AG20443 (cell line): ENCODE measurements at places on chromosomes 6 and 20.

DNA sequence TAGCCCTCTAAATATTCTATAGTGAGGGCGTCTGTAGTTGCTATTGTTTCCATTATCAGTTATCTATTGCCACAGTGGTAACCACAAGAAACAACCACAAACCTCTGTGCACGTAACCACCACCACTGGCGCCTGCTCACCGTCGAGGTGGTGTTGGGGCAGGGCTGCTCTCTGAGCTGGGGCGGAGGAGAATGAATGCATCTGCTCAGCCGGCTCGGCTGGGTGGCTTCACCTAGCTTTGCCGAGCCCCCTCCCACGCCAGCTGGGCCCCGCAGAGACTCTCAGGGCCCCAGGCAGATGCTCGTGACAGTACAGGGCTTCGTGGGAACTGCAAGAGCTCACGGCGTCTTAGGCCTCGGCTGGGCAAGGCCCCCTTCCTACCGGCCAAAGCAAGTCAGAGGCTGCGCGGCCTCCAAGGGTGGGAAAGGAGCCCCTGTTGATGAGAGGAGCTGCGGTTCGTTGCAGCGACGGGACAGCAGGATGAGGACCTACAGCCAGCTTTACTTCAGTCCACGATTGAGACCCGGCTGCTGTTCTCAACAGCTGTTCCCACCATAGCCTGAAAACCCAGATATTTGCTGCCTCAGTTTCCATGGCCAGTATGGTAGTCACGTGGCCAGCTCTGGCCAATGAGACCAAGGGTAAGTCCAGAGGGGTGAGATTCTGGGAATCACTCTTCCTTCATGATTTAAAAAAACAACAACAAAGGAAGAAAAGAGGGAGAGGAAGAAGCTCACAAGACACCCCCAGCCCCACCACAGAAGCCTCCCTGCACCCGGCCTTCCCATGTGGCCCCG lies 120.2 kb upstream of the AFDN start:
- DNase-seq, result no peak

GRCh38 chr6:24460966-24461365 lies 28.4 kb downstream of the GPLD1 start:
- DNase-seq, result no peak

- DNase-seq, result no peak
Measured at GRCh38 chr20:23370873-23371272, 8.9 kb downstream of the GZF1 start.

DNA sequence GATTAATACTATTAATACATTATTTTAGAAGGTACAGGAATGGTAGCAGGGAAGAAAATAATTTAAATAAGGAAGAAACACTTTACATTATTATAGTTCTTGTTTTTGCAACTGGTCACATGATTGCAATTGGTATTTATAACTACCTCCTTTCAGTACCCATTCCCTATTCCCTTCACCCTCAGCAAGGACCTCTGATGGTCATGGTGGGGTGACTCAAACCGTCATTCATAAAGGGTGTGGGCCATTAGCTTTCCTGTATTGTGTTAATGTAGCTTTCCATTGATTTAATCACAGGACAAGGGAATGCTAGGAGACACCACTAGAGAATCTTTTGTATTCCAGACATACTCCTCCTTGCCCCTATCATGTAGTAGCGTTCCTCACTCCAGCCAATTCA lies 47.2 kb upstream of the TMEM244 start:
- DNase-seq, result no peak

GRCh38 chr6:143877584-143878271 lies 13.5 kb downstream of the ZC2HC1B start:
- DNase-seq, result no peak

- DNase-seq, result no peak
Measured at GRCh38 chr20:15919118-15919517, 654.1 kb downstream of the KIF16B start.
